RPMI8226 (cell line): ENCODE measurements at places on chromosomes 2 and 18.

GRCh38 chr2:65431421-65432226 is 775 bp downstream of the SPRED2 start:
- DNase-seq = peak; percentile 72

GRCh38 chr2:156157670-156158069 is 174.9 kb downstream of the NR4A2 start:
- DNase-seq = peak; percentile 5

GRCh38 chr2:17752246-17752645 is 1.4 kb downstream of the SMC6 start:
- peak; percentile 29 for DNase-seq

DNA sequence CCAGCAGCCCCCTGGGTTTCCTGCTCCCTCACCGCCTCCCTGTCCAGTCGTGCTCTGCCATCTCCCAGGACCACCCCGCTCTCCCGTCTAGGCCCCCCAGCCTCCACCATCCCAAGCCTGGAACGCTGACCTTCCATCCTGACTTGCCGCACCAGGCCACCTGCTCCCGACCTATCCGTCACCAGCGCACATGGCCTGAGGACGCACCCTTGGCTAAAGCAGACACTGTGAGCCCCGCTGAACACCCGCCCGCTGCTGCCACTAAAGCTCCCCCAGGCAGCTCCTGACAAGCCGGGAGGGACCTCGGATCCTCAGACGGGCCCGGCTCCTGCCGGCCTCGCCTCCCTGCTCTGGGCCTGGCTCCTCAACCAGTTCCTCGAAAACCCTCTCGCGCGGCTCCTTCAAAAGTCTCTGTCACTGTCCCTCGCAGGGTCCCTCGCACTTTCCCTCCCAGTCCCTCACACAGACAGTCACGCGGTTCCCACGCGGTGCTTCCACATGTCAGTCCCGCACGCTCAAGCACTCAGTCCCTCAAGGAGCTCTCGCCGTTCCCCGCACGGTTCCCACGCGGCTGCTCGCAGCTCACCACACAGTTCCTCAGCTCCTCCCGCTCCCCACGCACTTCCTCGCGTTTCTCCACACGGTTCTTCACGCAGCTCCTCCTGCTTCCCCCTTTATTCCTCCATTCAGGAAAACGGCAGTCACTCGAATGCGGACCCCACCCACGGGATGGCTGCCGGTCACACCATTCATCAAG is 42.4 kb downstream of the KIF1A start:
- DNase-seq = no peak

GRCh38 chr2:231911381-231911780 is 14.8 kb downstream of the NPPC start:
- DNase-seq = no peak

DNA sequence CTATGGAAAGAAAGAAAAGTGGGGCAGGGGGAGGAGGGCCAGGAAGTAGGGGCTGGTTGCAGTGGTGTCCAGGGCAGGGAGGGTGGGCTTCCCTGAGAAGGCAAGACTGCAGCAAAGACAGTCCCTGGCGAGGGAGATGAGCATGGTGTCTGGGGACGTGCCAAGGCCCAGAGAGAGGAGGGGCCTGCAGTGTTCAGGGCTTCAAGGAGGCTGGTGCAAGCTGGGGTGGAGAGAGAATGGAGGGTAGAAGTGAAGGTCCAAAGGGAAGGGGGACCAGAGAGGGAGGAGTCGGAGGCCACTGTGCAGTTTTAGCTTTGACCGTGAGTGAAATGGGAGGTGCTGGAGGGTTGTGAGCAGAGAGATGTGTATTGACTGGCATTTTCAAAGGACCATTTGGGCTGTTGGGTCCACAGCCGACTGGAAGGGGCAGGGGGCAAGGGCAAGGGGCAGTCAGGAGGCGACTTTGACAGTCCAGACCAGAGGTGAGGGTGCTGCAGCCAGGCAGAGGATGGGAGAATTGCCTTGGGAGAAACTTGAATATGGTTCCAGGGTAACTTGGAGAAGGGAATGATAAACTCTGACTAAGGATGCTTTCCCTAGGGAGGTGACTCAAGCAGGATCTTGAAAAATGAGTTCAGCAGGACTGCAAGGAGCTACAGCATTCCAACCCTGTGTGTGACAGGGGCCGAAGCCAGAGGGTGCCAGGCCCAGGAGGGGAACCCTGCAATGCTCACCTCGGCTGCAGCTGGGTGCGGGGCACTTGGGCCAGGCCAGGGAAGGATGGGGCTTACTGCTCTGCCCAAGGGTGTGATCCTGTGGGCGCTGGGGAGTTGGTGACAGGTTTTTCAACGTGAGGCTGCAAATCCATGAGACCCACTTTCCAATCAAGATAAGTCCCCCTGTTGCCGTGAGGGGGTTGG is 177.1 kb upstream of the HAAO start:
- no peak for DNase-seq

GRCh38 chr2:152761214-152761613 is 42.8 kb downstream of the ARL6IP6 start:
- no peak for DNase-seq

DNA sequence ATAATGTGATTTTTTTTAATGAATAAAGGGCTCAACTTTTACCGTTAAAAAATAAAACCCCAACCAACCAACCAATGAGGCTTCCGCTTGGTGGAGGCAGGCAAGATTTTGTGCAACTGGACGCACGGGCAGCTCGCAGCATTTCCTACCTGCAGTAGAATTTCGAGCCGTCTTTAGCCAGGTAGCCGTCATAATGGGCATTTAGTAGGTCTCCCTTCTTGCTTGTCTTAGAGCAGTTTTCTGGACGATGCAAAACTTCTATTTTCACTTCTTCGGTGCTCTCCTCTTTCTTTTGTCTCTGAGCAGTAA is 316 bp downstream of the FKBP7 start:
- no peak for DNase-seq

- no peak for DNase-seq
Measured at GRCh38 chr2:146908776-146909175, 936.1 kb upstream of the ACVR2A start.

- DNase-seq = no peak
Measured at GRCh38 chr18:10495936-10496335, 29.9 kb upstream of the NAPG start.
